ENCODE measurements at places on chromosomes 1 and 21.

- no peak for DNase-seq
Measured at GRCh38 chr1:43634721-43635120, 15.2 kb upstream of the KDM4A start.

DNA sequence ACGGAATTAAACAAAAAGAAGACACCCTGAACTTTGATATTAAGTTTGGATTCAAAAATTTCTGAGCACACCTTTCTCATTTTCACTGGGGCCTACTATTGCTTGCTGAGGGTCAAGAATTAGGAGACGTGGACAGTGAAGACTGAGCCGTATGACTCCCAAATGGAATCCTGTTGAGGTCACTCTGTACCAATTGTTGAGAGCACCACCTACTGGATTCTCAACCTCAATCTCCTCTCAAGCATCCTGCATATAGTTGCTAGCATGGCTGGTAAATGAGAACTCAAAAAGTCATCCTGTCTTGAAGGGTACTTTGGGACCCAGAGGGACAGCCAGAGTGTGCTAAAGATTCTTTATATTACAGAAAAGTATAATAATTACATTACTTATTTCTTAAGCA, 20.2 kb upstream of the MTR start:
- no peak for DNase-seq

GRCh38 chr21:15841856-15842564, 112.2 kb downstream of the USP25 start:
- DNase-seq: no peak

DNA sequence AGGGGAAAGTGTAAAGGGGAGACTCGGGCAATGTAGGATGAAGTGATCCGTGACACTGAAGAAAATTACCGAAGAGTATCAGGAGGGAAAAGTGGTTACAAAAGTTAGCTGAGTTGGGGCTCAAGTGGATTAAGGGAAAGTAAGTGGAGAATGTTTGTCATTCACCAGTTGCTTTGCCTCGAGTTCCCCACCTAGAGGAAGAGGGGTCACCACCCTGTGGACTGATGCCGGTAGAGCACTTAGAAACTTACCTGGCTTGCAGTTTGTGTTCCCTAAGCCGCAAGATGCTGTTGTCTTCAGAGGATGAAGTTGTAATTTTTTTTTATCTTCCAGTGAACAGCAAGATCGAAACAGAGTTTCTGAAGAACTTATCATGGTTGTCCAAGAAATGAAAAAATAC, 1.0 kb downstream of the PER3 start:
- DNase-seq: no peak

GRCh38 chr1:14253676-14254075, 344.8 kb upstream of the KAZN start:
- DNase-seq: no peak

DNA sequence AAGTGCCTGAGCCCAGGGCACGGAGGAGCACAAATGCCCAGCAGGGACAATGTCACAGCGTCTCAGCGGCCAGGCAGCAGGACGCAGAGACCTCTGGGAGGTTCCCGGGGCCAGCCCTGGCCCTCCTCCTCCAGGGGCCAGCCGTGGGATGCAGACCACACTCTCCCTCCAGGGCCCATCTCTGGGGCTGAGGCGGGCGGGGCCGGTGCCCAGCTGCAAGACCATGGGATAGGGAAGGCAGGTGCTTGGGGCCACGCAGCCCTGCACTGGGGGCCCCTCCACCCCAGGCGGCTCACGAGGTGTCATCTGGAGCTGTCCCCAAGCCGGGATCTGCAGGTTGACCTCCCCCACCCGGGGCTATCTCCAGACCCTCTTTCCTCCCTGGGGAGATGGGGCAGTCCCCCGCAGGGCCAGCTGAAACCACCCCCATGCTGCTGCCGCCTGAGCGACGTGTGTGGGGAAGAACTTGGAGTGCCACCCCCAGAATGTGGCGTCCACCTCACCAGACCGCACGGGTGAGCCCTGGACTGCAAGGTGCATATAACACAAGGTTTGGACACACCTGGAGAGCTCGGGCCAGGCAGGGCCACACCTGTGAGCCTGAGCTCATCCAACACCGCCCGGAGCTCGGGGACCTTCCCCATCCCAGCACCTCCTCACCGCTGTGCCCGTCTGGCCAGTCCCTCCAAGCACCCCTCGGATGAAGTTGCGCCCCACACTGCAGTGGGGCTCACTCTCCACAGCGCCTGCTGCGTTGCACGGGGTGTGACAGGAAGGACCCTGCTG, 4.1 kb upstream of the TTLL10 start:
- DNase-seq: no peak

DNA sequence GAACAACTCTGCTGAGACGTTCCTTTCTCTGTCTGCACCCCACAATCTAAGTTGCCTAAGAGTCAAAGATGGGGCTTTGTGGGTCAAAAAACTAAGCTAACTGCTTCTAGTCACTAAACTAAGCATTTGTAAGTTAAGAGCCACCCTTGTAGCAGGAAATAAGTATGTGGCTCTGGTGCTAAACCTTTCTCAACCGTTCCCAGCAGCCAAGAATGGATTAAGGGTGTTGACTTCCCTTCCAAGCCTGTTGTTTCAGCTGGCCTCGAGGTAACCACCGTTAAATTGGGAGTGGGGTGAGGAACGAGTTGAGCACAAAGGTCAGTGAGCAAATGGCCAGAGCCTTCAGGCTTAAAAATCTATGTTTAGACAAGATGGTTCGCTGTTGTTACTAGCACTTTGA, 169.1 kb downstream of the TRIM33 start:
- no peak for DNase-seq

GRCh38 chr1:196180847-196181593, 427.2 kb downstream of the KCNT2 start:
- no peak for DNase-seq

DNA sequence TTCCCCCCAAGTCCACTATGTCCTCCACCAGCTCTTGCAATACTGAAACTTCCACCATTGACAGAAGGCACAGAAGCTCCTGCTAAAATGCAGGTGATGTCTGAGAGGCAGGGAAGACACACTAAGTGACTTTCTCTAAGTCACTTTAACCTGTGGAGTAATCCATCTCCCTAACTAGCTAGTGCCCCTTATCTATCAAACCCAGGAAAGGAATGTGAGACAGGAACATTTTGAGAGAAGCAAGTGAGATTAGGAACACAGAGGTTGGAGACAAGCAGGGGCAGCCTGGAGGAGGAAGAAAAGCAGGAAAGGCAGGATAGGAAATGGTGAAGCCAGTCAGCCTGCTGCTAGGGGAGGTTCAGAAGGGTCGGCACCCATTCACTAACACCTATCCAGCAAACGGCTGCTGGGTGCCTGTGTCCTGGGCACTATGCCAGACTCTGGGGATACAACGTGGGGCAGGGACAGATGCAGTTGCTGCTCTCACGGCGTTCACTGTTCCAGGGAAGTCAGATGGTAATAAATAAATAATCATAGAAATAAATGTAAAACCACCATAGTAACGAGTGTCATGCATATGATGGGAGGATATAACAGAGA, 7.0 kb downstream of the GPA33 start:
- no peak for DNase-seq

DNA sequence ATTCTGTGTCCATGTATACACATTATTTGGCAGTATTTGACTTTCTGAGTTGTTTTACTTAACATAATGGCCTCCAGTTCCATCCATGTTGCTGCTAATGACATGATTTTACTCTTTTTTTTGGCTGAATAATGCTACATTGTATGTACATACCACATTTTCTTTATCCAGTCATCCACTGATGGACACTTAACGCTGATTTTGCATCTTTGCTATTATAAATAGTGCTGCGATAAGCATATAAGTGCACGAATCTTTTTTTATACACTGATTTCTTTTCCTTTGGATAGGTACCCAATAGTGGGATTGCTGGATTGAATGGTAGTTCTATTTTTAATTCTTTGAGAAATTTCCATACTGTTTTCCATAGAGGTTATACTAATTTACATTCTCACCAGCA, 255.5 kb downstream of the GPR52 start:
- DNase-seq: no peak

- DNase-seq: no peak
Measured at GRCh38 chr1:182113879-182114626, 52.5 kb upstream of the ZNF648 start.

DNA sequence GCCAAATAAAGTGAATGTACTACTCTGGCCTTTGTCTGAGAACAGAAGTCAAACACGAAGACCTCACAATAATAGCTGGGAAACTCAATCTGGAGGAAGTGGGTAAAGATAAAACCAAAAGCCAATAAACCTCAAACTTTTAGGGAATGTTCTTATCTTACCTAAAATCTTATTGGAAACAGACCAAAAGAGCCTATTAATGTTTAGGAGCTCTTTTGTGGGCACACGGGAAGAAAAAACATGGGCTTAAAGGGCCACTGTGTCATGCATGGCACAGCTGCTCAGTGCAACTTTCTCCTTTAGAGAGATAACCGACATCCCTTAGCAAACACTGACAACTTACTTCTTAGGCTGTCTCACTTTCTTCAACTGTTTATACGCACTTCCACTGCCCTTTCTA, 16.1 kb downstream of the EIF2B3 start:
- DNase-seq: no peak

DNA sequence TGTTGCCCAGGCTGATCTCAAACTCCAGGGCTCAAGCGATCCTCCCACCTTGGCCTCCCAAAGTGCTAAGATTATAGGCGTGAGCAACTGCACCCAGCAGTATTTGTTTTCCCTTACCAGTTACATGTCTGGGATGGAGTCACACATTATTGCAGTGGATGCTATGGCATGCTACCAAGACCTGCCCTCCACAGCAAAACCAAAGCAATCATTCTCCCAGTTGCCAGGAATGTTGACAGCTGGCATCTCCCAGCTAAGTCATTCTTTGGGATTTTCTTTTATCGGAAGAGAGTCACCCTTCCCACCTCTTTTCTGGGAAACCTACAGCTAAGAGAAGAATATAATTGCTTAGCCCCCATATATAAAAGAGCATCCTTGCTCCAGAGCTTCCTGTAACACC, 49.4 kb upstream of the RGS7 start:
- no peak for DNase-seq

GRCh38 chr1:95093296-95093695, 20.5 kb upstream of the ALG14 start:
- DNase-seq: no peak

- no peak for DNase-seq
Measured at GRCh38 chr1:207672522-207673130, 27.7 kb downstream of the CR1L start.

DNA sequence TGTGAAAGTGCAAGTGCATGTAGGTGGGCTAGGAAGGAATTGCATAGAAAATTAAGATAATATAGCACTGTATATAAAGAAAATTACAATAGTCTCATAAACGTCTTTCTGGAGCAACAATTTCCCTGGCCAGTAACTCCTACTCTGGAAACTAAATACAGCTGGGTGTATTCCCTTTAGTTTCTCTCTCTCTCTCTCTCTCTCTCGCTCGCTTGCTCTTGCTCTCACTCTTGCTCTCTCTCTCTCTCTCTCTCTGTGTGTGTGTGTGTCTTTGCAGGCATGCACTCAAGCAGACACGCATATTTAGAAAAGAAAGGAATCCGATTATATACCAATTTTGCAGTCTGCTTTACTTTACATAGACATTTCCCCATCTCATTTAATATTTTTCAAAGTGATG, 14.7 kb downstream of the S100A10 start:
- no peak for DNase-seq

DNA sequence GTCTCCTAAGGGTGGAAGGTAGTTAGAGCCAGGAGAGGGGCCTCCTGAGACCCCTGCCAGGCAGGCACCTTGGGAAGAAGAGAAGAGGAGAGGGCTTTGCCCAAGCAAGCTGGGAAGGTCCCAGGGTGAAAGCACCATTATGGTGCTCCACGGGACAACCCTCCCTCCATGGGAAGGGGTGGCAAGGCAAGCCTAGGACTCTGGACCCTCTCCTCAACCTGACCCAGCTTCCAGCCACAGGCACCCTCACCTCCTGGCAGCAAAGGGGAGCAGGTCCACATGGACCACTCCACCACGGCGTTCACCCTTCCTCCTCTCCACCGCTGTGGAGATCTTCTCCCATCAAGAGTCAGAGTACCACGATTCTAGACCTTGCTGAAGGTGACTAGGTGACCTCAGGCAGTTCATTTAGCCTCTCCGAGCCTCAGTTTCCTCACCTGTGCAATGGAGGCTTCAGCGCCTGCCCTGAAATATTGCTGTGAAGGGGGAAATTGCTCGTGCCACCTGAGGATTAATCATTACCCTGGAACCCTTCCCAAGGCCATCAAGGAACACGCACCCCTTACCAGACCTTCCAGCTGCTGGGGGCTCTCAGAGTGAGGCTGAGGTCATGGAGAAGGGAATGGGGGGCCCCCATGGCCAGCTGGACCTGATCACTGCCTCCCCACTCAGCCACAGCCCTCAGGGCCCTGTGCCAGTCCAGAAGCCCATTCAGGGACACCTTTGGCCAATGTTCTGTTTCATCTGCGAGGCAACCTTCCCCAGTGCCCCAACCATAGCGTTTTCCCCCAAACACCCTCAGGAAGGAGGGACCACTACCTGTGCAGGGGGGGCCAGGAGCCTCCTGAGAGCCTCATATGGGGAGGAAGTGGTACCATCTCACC, 1.6 kb downstream of the RAP1GAP start:
- no peak for DNase-seq

DNA sequence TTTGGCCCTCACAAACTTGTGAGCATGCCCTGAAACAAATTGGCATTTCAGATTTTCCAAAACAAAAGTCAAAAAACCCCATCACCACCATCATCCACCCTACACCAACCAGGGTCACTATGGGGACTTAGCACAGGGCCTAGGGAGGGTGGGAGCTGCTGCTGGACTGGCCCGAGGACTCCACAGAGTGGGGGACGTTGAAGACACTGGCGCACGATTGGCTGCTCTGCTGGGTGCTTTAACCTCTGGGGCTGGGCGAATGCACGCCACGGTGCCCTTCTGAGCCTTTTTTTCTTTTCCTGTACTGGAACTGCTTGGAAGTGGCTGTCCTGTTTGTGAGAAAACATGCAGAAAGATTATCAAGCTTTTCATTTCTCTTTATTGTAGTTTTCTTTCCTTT, 92.8 kb downstream of the CD247 start:
- no peak for DNase-seq

- DNase-seq: no peak
Measured at GRCh38 chr21:14526836-14527695, 19.0 kb downstream of the SAMSN1 start.

- no peak for DNase-seq
Measured at GRCh38 chr1:89576013-89576412, 51.4 kb downstream of the LRRC8B start.

DNA sequence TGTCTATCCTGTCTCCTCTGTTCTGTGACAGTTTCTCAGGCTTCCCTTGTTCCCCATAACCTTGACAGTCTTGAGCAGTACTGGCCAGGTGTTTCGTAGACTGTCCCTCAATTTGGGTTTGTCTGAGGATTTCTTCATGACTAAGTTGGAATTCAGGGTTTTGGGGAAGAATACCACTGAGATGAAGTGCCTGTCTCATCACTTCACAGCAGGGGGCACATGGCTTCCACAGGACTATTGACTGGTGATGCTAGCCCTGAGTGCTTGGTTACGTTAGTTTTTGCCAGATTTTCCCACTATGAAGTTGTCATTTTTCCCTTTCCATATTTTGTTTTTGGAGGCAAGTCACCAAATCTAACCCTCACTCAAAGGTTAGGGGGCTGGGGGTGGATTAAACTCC, 45.7 kb downstream of the CDCP2 start:
- no peak for DNase-seq

All from progenitor cell of endocrine pancreas (in vitro differentiated cells).